Pons (tissue), 1 donor: ENCODE measurements at places on chromosomes 4 and X.

DNA sequence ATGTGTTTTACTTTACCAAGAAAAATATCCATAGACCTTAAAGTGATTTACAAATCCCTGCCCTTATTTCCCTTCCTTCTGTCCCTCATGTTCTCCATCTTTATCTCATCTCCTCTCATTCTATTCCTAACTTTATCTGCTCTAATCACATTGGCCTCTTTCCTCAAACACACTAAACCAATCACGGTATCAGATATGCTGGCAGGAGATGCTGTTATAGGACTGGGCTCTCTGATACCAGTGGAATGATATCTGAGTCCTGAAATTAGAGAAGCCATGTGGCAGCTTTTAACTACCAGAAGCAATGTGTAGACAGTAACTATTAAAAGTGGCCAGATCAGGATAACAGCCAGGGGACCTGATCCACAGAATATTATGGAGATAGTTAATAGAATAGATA, 49.9 kb upstream of the GIMD1 start:
- no peak for DNase-seq

- DNase-seq, result no peak
Observed at GRCh38 chr4:519203-519651, 20.2 kb downstream of the PIGG start.

DNA sequence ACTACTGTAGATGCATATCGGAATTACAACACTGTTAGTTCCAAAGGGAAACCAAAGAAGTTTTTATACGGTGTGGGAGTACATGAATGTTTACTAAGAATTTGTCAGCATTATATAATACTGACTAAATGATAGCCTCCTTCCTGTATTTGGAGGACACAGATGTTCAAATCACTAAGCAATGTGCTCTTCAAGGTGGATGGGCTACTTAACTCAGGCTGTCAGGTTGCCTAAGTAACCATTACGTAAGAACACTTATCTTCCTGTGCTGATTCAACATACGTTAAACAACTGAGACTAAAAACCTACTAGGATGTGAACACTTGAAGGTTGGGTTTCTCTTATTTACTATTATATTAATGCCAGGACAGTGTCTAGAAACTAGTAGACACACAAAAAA, 81.9 kb upstream of the HPGD start:
- no peak for DNase-seq

GRCh38 chr4:185847352-185848097, 35.5 kb upstream of the SORBS2 start:
- DNase-seq, result no peak

GRCh38 chr4:970046-970745, 3.2 kb downstream of the DGKQ start:
- DNase-seq, result no peak

GRCh38 chrX:288561-288991, 7.4 kb downstream of the PLCXD1 start:
- DNase-seq, result no peak

DNA sequence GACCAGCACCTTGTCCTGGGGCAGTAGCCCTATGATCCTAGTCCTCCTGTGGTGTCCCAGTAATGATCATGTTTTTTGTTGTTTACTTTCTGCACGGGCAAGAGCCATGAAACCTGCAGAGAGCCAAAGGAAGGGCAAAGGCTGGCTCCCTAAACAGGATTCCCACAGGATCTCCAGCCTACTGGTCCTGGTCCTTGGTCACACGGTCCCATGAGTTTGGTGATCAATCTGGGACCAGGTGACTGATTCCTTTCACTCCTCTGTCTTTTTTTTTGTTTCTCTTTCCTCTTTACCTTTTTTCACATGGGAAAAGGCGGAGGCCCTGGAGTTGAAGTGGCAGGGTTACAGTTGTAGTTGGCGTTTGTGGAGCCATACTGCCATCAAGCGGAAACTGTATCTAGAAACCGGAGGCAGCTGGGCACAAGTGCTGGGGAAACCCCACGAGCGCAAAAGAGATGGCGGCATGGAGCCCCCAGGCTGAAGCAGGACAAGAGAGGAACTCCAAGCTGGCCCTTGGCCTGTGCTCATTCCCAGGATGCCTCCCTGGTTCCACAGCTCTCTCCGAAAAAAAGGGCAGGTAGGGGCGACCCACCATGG, 34.6 kb downstream of the NBDY start:
- peak; percentile 80 for DNase-seq

DNA sequence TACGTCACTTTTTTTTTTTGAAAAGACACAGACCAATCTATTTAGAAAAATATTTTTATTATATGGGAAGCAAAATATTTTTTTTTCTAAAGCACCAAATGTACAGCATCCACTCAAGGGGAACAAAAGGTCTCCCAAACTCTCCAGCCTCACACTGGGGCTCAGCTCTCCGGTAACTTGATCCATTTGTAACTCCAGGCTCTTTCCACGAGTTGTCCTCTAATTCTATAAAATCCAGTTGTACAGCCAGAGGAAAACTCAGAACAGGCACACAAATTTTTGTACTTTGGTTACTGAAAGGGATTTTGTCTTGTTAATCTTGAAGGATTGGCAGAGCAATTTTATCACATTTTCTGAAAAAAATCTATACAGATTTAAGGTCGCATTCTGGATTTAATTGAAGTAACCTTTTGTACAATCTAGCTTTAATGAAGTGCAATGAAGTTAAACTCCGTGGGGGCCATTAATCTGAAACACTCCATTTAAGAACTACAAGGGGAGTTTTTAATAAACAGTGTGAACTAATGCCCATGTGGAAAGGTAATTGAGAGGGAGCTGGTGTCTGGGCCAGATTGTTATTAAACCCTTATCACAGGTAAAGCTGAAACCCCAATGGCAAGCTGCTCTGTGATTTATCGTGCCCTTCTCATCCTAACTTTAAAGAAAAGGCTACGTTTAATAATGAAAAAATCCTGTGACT, 161.2 kb upstream of the FRG1 start:
- no peak for DNase-seq

DNA sequence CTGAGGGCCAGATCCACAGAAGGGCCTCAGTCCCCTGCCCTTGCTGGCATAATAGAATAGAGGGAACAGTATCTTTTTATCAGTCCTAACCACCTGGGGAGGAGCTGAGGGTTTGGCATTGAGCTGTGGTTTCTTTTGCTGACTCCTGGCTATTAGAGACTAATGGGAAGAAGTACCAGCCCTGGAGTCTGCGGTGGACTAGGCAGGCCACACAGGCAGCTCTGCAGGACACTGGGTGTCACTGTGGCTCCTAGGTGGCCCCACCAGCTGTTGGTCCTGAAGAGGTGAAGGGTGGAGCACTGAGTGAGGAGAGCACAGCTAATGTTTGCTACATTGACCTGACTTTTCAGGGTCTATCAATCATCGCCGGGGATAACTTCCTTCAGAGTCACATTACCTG, 52.8 kb upstream of the GPC4 start:
- DNase-seq, result no peak

DNA sequence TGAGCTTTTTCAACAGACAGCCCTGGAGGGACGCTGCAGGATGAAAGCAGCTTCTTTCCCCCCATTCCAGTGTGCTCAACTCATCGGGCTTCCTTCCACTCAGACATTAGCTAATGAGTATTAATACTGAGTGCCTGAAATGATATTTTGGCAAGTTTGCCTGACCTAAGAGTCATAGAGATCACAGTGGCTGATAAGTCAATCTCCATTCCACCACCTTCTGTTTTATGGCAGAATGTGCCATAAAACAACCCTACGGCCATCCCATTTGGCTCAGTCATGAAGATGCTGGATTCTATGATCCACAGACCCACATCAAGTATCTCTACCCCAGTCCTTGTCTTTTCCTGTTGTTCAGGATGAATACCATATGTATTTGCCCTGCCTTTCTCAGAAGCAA, 48.3 kb upstream of the MAB21L2 start:
- DNase-seq, result no peak

DNA sequence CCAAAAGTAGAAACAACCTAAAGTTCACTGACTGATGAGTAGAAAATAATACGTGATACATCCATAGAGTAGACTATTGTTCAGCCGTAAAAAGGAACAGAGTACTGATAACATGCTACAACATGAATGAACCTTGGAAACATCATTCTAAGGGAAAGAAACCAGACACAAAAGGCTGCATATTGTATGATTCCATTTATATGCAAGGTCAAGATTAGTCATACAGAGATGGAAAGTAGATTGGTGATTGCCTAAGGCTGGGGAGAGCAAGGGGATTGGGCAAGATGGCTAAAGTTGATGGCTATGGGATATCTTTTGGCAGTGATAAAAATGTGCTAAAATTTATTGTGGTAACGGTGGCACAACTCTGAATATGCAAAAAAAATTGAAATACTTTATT, 209.1 kb downstream of the RELL1 start:
- no peak for DNase-seq

DNA sequence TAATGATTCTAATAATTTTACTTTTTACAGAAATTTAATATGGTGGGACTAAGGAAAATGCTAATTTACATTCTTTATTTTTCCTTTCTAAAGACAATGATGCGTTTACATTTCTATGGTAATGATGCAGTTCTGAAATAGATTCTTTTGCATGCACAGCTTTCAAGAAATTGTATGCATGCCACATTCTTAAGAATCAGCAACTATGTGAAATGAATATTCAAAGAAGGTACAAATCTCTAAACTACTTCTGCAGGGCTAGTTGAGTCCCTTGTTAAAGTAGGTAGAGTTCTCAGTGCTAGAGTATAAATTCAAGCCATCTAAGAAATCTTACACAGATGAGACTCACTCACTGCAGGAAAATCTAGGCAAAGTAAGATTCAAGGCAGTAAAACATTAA, 24.5 kb upstream of the GRID2 start:
- DNase-seq, result no peak

DNA sequence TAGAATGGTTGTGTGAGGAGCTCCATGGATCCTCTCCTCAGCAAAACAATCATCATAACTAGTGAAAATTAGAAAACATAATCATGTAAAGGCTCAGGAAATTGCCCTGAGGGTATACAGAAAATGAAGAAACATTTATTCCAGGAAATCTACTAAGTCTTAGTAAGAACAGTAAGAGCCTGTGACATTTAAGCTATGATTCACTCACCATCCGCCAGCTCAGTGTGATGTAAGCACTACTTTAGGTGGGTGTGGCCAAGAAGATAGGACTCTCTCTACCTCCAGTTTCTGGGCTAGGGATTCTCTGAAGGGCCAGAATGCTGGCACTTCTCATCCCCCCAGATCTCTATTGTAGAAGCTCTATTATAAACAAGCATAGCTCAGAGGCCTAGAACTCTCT, 147.5 kb downstream of the DLG3 start:
- no peak for DNase-seq

DNA sequence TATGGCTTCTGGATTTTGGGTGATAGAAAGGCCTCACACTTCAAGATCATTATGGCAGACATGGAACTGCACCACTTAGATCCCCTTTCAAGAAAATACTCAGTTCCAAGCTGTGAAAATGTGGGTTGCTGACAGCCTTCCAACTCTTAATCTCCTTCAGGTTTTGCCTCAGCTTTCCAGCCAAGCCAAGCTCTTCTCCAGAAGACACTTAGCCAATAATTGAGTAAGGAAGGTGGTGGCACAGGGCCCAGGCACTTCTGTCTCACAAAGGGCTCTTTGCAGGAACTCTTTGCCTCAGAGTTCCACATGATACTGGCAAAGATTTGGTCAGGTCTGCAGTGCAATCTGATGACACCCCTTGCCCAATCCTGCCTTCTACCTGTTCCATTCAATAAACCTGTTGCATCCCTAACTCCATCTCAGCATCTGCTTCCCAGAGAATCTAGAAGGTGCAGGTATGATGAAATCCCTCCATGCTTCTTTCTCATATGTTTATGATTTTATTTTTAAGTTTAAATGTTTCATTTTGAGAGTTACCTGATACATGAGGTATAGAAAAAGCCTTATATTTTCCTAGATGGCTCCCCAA, 30.6 kb downstream of the ANXA5 start:
- peak; percentile 20 for DNase-seq
